ENCODE measurements at places on chromosomes 7 and 10.

- no peak for DNase-seq
Observed at GRCh38 chr10:63129888-63130287, 3.2 kb upstream of the NRBF2 start.

DNA sequence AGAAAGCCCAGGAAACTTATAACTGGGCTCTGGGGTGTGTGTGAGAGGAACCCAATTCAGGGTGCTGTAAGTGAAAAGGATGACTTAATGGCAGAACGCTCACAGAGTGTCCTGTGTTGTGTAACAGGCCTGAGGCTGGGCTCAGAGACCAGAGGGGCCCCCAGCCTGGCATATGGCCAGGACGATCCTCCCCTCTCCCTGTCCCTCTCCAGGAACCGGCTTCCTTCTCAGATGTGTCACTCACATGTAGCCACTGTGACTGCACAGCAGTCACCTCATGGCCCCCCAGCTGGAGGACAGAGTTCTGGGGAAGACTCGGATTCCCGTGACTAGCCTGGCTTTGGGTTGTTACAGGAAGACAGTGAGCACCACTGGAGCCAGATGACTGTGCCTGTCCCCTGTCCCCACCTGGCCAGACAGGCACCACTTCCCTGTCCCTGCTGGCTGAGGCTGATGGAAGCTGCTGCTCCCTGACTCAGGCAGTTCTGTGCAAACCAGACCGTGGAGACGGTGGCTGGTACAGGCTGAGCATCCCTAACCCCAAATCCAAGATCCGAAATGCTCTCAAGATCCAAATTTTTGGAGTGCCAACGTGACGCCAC lies 220.5 kb downstream of the MLLT10 start:
- no peak for DNase-seq

DNA sequence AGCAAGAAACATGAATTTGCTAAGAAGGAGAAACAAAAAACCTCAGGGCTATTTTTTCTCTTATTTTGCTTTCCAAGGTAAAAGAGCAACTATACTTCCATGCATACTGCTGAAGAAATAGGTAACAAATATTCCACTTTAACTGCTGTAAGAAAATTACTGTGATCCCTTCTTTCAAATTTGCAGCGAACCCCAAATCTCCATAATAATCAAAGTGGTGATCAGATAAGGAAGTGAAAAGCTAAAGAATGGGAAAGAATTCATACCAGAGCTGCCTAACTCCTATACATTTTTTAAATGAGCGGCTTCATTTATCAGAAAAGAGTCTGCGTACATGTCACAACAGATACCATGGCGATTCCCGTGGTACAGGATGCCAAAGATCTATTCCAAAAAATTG lies 7.2 kb downstream of the SGCE start:
- no peak for DNase-seq

DNA sequence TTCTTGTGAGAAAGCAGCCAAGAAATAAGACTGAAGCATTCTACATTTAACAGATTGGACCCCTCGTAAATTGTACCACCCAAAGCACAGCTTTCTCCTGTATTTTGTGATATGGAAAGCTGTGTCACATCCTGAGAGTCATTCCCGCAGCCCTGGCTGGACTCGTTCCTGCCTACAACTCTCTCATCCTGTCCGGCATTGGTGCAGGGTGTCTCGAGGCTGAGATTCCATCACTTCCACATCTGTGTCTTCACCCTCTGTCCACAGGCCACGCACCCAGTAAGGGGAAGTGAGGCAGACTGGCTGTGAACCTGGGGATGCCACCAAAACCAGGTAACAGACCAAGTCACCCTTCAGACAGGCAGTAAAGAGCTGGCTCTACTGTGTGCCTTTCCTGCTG lies 146.2 kb upstream of the KLF6 start:
- DNase-seq = no peak

DNA sequence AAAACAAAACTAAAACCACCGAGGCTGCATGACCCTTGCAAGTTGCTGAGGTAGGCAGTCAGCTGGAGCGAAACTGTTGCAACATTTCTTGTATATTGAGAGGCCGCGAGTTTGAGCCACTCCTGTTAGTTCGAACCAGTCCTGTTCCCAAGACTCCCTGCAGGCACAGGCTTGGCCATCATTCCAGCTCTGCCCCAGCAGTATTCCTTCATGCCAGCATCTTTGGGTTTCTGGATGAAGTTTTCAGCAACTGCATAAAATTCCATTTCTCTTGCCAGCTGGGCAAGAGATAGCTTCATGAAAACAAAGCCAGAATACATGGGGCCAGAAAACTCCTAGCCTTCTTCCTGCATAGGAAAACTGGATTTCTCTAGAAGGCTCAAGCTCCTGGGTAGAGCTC lies 207.6 kb downstream of the FRMD4A start:
- DNase-seq = no peak

Data from activated T-helper 1 cell treated with anti-CD3 and anti-CD28 coated beads, Interleukin-2, amount 50 U/mL, for 16 hours (primary cell).